ENCODE measurements at places on chromosomes 2 and 18.

DNA sequence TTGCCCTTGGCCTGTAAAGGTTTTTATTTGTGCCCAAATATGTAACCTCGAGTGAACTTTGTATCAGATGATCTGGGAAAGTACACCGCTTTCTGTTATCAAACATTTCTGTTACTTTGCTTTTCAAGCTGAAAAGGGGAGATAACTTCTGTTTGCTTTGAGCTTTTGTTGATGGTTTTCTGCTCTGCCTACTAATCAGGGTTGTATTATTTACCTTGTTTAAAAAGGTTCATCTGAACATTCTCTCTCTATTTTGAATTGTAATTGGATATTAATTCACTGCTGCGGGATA, 79.4 kb downstream of the XRCC5 start:
- DNase-seq: no peak

GRCh38 chr18:77079954-77080682, 52.5 kb downstream of the MBP start:
- no peak for DNase-seq

GRCh38 chr2:68693951-68694350, 40.7 kb upstream of the ARHGAP25 start:
- DNase-seq: no peak

DNA sequence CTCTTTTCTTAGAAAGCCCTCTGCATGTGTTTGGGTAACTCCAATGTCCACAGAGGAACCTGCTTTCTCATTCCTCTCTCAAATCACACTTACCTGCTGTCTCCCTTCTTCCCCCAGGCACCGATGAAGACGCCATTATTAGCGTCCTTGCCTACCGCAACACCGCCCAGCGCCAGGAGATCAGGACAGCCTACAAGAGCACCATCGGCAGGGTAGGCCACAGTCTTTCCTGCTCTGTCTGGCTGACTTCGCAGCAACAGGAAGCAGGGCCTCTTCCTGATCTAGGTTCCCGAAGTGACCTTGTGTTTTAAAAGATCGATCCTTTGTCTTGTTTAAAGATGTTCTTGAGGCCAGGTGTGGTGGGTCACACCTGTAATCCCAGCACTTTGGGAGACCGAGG, 25.0 kb upstream of the GMCL1 start:
- DNase-seq: no peak

GRCh38 chr2:3885629-3886628, 182.6 kb downstream of the DCDC2C start:
- no peak for DNase-seq

- no peak for DNase-seq
Measured at GRCh38 chr2:8125741-8126711, 555.8 kb upstream of the ID2 start.

GRCh38 chr2:96913398-96914202, 43.7 kb upstream of the SEMA4C start:
- no peak for DNase-seq

DNA sequence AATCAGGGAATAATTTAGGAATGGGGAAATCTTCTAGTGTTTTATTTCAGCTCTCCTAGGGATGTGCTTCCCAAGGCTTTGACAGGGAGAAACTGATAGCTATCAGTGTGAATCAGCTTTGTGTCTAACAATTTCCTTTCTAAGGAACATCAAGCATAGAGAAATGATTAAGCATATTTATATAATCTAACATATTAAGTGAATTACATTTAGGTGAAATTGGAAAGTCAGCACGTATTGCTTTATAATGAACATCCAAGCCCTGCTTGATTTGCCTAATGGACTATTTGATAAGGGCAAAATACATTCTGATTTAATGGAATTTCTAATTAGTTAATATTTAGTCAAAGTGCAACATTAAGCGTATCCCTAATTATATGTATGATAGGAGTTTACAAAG, 19.5 kb upstream of the TSPYL6 start:
- DNase-seq: no peak

DNA sequence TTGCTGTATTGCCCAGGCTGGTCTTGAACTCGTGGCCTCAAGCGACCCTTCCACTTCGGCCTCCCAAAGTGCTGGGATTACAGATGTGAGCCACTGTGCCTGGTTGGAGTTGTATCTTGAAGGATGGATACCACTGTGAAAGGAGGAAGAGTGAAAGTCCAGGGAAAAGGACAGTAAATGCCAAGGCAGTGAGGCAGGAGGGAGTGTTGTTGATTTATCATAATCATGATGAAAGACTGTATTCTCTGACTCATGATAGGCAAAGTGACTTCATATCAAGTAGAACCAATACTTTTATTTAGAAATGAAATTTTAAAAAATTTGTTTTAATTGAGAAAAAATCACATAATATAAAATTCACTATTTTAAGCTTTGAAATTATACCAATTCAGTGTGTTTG, 162.3 kb downstream of the ARHGAP28 start:
- no peak for DNase-seq

DNA sequence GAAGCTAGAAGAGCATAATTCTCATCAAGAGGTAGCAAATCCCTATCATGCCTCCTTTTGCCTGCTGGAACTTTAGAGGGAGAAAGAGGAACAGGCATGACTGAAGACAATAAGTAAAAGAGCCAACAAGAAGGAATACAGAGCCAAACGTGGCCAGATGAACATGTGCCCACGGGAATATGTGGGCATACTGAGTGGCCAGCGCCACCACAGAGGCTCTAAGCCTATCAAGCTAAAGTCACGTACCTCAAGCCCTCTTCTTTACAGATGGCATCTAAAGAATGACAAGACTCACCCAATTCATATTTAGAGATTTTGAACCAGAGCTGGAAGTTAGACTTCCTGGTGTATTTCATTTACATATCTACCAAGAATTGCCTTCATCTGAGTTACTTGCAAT, 59.9 kb upstream of the ITGA4 start:
- DNase-seq: no peak

GRCh38 chr2:65395621-65396347, 36.6 kb downstream of the SPRED2 start:
- DNase-seq: no peak

- DNase-seq: no peak
Measured at GRCh38 chr2:219643084-219643473, 15.6 kb downstream of the SLC4A3 start.

DNA sequence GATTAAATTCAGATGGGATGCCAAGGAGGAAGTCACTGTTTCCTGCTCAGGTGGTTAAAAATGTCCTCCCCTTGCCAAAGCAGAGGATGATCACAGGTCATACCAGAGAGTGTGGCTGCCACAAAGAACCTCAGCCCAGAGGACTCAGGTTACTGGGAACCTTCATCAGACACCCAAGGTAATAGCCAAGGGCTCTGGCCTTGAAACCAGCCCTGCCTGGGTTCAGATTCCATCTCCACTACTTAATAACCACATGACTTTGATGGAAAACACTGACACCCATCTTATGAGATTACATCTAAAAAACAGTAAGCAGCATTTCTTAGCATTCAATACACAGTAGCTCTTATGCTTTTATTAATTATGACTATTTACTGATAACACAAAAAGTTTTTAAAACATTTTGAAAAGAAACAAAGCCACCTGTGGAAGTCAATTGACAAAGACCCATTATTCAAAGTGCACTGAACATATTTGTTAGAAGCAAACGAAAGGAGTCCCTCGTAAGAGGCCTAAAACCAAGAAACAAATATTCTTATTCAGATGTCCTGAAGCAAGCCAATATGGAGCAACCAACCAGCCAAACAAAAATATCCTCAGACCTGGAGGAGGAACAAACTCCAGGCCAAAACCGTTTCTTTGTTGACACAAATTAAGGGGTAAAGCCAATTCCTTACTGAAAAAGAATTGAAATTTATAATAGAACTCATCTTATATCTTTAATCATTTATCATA, 241.5 kb downstream of the RNF152 start:
- DNase-seq: no peak

DNA sequence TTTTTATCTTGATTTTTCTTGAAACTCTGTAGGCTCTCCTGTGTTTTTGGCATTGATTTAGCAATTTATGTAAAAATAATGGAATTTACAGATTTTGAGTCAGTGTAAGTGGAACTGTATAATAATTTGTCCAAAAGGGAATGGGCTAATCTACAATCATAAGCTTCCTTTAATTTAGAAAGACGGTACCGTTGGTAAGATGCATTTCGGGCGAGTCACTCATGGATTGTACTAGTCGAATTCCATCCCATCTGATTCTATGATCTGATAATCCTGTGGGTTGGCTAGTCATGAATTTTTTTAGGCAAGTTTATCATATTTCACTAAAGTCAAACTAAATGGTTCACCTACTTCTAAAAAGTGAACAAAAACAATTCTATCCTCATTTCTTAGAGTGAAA, 133.4 kb downstream of the ZNF407 start:
- no peak for DNase-seq

GRCh38 chr18:59660786-59661743, 36.2 kb downstream of the CCBE1 start:
- no peak for DNase-seq

- no peak for DNase-seq
Measured at GRCh38 chr2:176747928-176748327, 464.7 kb upstream of the HNRNPA3 start.

- DNase-seq: no peak
Measured at GRCh38 chr2:69043736-69044400, 30.9 kb downstream of the ANTXR1 start.

- DNase-seq: no peak
Measured at GRCh38 chr2:56448403-56449001, 264.7 kb downstream of the CCDC85A start.

DNA sequence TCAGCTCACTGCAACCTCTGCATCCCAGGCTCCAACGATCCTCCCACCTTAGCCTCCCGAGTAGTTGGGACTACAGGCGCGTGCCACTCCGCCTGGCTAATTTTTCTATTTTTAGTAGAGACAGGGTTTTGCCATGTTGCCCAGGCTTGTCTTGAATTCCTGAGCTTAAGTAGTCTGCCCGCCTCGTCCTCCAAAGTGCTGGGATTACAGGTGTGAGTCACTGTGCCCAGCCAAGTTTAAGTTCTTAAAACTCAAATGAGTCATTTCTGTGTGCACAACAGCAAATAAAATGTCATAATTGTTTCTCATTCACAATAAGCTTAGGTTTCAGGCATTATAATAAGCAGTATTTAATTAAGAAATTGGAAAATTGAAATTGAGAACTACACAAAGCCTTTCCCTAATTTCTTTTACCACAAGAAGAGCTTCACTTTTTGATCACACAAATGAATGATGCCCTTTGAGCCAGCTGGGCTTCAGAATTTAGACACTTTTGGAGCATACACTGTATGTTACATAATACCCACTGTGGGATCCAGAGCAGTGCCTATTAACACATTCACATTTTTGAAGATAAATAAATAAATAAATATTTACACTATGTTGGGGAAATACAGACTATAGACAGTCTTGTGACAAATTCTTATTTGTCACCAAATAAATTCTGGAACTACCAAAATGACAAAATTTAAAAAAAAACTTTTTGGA, 8.6 kb upstream of the ME2 start:
- no peak for DNase-seq

GRCh38 chr2:45769056-45769455, 117.6 kb downstream of the PRKCE start:
- DNase-seq: no peak

DNA sequence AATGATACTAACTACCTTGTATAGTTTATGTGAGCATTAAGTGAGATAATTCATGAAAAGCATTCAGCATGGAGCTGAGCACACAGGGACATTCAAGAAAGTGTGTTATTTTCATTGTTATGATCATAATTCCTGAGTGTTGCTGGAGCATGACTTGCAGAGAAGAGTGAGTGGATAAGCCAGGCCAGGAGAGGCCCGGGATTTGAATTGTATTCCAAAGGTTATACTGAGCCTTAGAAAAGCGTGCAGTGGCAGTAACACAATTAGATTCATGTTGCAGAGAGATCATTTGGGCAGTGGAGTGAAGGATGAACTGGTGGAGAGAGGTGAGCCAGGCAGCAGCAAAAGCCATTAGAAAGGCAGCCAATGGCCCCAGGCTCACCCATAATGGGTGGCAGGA, 142.9 kb upstream of the SH3BP4 start:
- DNase-seq: peak; percentile 35

DNA sequence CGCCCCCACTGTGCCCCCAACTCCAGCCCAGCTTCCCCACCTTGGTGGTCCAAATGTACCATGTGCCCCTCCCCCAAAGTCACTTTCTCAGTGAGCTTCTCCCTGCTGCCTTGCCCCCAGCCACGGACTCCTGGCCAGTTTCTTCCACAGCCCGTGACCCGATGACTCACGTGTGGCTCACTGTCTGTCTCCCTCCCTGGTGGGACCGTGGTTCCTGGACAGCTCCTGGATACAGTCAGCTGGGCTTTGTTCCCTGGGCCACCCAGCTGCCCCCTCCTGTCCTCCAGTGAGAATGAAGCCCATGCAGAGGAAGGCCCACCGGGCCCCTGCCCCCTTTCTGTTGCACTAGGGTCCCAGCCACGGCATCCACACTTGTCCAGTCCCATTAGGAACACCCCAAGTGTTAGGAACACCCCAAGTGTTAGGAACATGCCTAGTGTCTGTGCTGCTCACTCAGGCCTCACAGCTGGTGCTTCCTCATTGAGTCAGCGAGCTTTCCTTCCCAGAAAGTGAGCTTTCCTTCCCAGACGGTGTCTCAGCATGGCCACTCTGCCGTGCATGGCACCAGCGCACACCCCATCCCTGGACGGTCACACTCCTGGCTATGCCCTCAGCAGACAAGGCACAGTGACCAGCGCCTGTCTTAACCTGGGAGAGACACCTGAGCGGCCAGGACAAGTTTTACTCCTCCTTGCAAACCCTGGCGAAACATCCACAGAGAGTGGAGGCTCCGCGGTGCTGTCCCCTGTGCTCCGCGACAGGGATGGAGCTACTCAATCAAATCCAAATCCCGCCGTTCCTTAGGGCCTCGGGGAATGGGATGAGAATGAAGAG, 44.8 kb upstream of the CTDP1 start:
- no peak for DNase-seq

- DNase-seq: no peak
Measured at GRCh38 chr2:45721150-45721549, 69.7 kb downstream of the PRKCE start.

GRCh38 chr2:149420053-149420963, 89.9 kb downstream of the LYPD6 start:
- DNase-seq: no peak

- DNase-seq: peak; percentile 39
Measured at GRCh38 chr2:112493048-112493447, 11.1 kb downstream of the TTL start.

DNA sequence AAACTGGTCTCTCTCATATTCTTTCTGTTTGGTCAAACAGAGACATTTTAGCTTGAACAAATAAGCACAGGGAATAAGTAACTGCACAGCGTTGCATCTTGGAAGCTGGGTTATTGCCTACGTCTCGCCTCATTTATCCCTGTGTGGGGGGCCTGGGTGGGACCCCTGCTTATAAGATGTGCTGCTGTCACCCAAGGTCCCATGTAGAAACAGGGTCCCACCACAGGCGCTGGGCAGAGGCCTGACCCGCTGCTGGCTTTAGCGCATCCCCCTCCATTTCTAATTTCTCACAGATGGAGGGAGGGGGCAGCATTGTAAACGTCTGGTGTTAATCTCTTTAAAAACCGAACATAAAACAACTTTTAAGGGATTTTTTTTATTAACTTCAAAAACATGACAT, 207.8 kb downstream of the HDAC4 start:
- DNase-seq: no peak

Data from iPS-NIHi11 (cell line).